Stimulated activated CD8-positive, alpha-beta memory T cell treated with anti-CD3 and anti-CD28 coated beads, Interleukin-15, amount 100 ng/mL, for 4 hours (primary cell): ENCODE measurements at places on chromosomes 13 and 19.

DNA sequence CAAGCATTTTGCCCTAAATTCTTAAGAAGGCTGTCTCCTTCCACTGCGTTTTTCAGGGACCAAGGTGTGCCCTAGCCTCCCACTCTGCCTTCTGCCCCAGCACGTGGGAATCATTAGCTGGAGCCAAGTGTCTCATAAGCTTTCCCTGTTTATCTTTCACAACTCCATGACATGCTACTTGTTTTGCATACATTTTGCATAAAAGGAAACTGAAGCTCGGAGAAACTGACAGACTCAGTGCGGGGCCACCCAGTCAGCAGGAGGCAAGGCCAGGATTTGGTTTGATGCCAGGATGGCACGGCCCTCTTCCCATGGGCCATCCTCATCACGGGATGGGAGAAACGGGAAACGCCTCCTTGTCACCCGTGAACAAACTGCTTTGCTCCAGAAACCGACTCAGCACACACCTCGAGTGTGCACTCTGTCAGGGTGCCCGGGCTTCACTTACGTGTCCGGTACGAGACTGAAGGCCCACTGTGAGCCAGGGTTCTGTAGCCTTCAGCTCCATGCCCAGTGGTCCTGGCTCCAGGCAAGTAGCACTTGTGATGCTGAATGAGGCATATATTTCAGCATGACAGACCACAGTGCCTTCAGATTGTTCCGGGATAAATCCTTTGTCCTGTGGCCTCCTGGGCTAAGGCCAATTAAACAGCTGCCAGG lies 9.6 kb downstream of the CEBPA start:
- no peak for DNase-seq

DNA sequence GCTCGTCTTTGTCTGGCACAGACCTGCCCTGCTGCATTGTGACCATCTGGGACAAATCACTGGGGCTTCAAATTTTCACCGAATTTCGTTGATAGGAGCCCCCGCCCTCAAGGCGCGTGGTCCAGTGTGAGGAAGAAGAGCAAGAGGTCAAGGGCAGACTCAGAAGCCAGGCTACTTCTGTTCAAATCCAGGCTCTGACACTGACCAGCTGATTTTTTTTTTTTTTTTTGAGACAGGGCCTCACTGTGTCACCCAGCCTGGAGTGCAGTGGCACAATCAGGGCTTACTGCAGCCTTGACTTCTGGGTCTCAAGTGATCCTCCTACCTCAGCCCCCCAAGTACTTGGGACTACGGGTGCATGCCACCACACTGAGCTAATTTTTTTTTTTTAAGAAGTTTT lies 7.2 kb downstream of the SYNGR4 start:
- DNase-seq: no peak

DNA sequence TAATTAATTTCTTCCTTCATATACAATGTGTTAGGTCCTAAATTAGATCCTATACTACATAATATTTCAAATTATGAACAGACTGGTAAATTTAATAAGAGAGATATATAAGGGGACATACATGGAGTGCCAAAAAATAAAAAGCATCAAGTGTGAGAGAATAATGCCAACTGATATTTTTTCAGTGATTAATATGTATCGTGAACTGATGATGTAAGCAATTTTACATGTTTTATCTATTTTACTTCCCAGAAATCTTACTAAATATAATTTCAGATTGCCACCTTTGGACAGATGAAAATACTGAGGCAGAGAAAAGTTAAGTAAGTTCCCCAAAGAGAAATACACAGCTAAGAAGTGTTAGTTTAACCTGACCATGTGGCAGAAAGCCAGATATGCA lies 870.8 kb downstream of the SLITRK5 start:
- DNase-seq: no peak

GRCh38 chr13:70408865-70409264 lies 300.6 kb upstream of the KLHL1 start:
- DNase-seq: no peak

DNA sequence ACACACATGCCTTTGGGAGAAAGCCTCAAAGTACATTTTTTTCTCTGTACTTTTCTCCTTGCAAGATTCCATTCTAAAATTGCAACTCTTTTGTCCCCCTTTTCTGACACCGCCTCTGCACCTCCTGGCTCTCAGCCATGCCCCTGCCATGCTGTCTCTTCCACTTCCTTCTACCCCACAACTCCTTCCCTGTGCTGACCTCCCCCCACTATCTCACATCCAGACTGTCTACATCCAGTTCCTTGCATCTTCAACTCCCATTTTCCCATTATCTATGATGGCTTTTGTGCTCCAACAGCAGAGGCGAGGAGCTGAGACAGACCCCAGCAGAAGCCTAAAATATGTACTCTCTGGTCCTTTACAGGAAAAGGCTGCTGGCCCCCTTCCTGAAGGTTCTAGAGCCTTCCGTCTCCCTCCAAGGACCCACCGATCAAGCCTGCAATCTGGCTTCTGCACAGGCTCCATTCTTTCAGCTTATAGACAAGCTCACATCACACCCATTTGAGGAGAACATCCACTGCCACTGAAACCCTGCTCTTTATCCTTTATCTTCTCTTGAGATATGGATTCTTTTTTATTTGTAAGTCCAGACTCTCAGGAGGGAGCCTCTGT lies 50.2 kb downstream of the RFX2 start:
- DNase-seq: no peak

- DNase-seq: no peak
Observed at GRCh38 chr13:65860306-65860705, 1369.8 kb downstream of the PCDH9 start.

- no peak for DNase-seq
Observed at GRCh38 chr19:1211494-1212234, 6.1 kb downstream of the STK11 start.

DNA sequence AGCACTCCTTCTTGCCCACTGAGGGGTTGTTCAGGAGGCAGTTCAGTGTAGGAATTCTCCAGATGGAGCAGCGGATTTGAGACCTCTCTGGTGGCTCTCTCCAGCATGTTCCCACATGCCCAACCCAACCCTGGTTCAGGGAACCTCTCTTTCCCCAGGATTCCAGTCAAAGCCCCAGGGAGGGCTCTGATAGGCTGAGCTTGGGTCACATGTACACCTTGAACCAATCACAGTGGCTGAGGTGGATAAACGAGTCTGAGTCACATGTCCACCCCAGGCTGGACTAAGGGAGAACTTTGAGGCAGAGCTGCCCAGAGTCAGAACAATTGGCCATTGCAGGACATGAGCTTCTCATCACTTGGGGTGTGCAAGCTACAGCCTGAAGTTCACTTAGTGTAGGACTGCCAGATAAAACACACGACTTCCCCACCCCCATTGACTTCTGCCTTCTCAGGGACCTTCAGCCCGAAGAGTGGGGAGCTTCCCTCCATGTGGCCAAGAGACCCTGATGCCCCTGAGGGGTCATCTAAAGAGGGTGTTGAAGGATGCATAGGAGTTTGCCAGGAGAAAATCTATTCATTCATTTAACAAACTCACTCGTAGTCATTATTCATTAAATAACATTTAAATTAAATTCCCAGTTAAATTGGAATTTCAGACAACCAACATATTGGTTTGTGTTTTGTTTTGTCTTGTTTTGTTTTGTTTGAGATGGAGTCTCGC lies 4.0 kb upstream of the MAST3 start:
- no peak for DNase-seq
